ENCODE measurements at places on chromosomes 6 and 20. TPM values are rescaled to one million over a fixed set of nuclear protein-coding genes. Genes with fewer than 3 reads are reported as not detected.

GRCh38 chr6:157068691-157069324 lies 254.5 kb downstream of the TMEM242 start:
- no peak for DNase-seq

Gene MACROD2
- total RNA-seq: 58.1 TPM

Gene POM121L2
- total RNA-seq: not detected

DNA sequence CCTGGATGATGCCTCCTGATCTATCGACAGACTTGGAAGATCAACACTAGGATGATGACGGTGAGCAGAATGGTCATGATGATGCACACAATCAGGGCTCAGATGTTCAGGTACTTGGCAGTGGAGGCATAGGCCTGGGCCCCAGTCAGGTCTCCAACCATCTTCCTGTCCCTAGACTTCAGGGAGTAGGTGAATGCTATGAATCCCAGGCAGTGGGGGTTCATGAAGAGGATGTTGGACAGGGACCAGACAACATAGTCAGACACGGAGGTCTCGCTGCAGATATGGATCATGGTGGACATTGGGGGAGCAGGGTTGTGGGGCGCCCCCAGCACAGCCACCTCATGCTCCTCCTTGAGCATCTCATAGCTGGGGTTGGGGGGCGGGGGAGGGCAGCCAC lies 27.5 kb downstream of the HLA-F start:
- DNase-seq: no peak

Gene NKAPL
- 2.5 TPM for total RNA-seq

DNA sequence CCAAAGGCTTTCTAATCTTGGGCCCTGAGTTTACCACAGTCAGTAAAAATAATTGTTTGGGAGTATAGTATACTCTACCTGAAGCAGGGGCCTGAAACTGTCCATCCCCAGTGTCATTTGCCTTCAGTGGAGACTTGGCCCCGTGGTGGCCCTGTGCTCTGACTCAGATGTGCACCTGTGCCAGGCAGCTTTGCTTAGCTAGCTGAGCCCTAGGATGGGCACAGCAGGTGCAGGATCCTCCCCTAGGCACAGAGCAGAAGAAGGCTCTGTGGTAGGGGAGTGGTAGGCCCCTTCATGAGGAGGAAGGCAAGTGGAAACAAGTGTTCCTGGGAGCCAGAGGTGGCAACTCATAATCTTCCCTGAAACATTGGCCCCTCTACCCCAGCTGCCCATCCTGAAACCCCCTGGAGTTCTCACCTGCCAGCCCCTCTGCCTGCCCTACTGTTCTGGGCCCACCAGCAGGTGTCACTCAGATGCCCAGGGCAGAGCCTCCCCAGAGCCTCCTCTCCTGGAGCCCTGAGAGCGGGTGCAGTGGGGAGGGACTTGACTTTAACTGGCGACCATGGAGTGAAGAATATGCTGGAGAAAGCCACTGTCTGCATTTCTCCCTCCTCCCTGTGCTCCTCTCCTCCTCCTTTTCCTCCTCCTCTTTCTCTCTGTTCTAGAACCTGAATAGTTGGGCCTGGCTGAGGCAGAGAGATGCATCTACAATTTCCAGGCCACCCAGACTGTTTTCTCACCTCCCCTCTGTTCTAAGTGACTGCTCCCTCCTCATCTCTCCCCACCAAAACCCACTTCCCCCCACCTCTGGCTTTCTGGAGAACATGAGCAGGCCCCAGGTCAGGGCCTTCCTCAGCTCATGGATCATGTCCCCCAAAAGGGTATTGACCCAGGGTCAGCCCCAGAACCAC lies 2.9 kb downstream of the CPNE5 start:
- DNase-seq: no peak

Gene OXT
- not detected for total RNA-seq

DNA sequence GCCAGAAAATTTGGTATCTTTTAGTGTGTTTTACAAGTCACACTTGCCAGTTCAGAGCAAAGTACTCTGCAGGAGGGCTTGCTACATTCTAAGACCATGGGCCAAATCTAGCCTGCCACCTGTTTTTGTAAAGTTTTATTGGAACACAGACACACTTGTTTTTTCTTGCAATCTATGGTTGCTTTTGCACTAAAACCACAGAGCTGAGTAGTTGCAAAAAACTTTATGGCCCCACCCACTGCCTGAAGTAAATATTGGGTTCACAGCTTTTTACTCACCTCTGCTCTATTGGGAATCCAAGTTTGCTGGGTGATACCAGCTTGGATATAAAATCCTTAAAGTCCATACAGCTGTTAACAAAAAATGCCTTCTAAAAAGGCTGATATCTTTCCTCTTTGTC lies 109.0 kb downstream of the ZFP64 start:
- DNase-seq: no peak

Gene SYTL3
- total RNA-seq: 2.4 TPM

DNA sequence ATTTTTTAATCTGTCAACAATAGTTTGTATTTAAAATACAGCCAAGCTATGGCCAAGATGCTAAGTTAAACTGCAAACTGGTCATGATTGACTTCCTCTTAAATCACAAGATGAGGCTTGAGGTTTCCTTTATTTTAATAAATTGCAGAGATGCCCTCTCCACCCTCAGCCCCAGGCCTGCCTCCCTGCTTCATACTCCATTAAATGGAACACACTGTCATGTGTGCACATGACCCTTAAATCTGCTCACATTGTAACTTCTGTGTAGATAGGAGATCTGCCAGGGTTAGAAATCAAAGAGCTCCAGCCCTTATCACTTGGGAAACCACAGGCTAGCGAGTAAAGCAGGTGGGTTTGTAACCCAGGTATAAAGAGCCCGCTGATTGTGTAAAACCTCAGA lies 20.8 kb downstream of the DUSP22 start:
- no peak for DNase-seq

Gene RUNX2
- 0.54 TPM for total RNA-seq

DNA sequence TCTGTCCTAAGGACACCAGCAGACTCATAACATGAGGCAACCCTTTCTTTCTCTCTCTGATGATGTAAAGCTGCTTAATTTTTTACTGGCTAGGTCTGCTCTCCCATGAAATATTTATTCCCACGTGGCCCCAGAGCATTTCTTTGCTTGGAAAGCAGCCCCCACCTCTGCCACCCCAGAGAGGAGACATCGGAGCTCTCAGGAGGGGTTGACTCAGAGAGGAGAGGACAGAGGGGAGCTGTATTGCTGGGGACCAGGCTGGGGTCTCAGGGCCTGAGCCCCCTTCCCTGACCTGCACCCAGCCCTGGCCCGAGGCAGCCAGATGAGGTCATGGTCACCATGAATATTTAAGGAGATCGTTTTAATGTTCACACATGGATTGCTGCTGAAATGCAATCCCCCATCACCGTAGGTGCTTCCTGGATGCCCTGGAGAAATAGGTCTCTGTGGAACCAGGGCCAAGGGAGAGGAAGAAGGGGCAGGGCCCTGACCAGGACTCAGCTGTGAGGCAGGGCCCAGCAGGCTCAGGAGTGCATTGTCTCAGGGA lies 117.5 kb downstream of the DLL1 start:
- no peak for DNase-seq

GRCh38 chr6:125850361-125850760 lies 59.6 kb downstream of the NCOA7 start:
- no peak for DNase-seq

GRCh38 chr20:24721891-24722568 lies 227.0 kb upstream of the CST7 start:
- peak; percentile 69 for DNase-seq

Gene TMEM217
- total RNA-seq: 1.00 TPM

Gene SPATA25
- total RNA-seq: 2.5 TPM

- no peak for DNase-seq
Measured at GRCh38 chr20:957544-957943, 41.4 kb upstream of the ANGPT4 start.

- no peak for DNase-seq
Measured at GRCh38 chr6:111799576-111800258, 73.5 kb downstream of the FYN start.

GRCh38 chr6:158083455-158084325 lies 84.4 kb downstream of the SERAC1 start:
- no peak for DNase-seq

GRCh38 chr6:155013457-155013876 lies 18.4 kb downstream of the TIAM2 start:
- no peak for DNase-seq

Gene SULF2
- total RNA-seq: 22.6 TPM

DNA sequence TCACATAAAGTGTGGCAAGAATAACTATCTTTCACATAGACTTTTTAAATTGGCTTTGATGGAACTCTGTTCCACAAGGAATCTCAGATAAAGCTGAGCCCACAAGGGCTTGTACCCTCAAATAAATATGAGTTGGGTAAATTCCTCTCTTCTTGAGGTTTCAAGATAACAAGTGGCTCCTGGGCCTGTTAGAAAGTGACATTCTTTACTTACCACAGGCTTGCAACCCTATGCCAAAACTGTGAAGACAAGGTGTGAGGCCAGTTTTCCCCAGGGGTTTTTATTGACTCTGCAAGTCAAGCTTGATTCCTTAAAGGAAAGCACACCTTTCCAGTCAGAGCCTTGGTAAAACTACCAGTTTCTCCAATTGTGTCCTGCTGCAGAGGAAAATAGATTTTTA lies 664.8 kb upstream of the GJE1 start:
- no peak for DNase-seq

GRCh38 chr6:126038234-126038633 lies 51.9 kb downstream of the TRMT11 start:
- no peak for DNase-seq

Gene DAAM2
- total RNA-seq: 7.3 TPM
